Left lung (tissue), 14 donors: ENCODE measurements at places on chromosomes 2 and 18. TPM values are rescaled to one million over a fixed set of nuclear protein-coding genes. Genes with fewer than 3 reads are reported as not detected.

UXS1 gene
- total RNA-seq = 75.4 TPM

GRCh38 chr18:811892-812375 lies at the start of gene YES1:
YES1 (minus strand) TSS chr18:812242; CDS start chr18:756827, 55,415 bp downstream.
- no peaks in the 10 kb centered on the region for H3K36me3 ChIP-seq
- peak; percentile 89 for DNase-seq
- peak within 1 kb of the TSS; percentile 94 for H3K27ac ChIP-seq
- H3K4me3 ChIP-seq = peak within 1 kb of the TSS; percentile 51
- peaks cover 42% of the 10 kb centered on the region for H3K4me1 ChIP-seq

- no peaks in the 10 kb centered on the region for H3K36me3 ChIP-seq
- H3K27me3 ChIP-seq = no peaks in the 10 kb centered on the region
- H3K27ac ChIP-seq = no peak overlapping the region
- H3K4me1 ChIP-seq = no peaks in the 10 kb centered on the region
- H3K4me3 ChIP-seq = no peak overlapping the region
Measured at GRCh38 chr2:172329774-172330671, 97.4 kb upstream of the ITGA6 start.

DSG1 gene
- not detected for total RNA-seq

DNA sequence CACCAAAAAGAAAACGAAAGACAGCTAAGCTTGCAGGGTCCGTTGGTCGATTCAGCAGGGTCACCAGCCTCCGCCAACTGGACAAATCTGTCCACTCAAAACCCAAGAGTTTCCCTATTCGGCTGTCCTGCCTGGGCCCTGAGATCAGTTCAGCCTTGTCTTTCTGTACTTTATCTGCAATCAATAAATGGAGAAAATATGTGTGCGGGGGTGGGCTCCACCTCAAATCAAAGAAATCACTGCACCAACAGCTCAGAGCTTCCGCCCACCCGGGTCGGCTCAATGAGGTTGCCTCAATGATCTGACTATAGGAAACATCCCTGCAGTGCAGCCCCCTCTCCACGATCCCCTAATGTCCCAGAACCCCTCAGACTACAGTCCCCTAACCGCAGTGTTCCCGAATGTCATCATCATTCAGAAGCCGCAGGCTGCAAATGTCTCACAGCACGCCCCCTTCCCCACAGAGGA lies 447 bp downstream of the GGCX start:
- no peaks in the 10 kb centered on the region for H3K27me3 ChIP-seq
- H3K4me1 ChIP-seq = peaks cover 4% of the 10 kb centered on the region
- no peaks in the 10 kb centered on the region for H3K36me3 ChIP-seq
- H3K4me3 ChIP-seq = peak overlapping the region; percentile 73
- peak overlapping the region; percentile 87 for H3K27ac ChIP-seq

GRCh38 chr2:101520246-101520645 lies 45.3 kb upstream of the RFX8 start:
- no peak overlapping the region for H3K4me3 ChIP-seq
- H3K36me3 ChIP-seq = no peaks in the 10 kb centered on the region
- no peaks in the 10 kb centered on the region for H3K27me3 ChIP-seq
- H3K4me1 ChIP-seq = peaks cover 24% of the 10 kb centered on the region
- H3K27ac ChIP-seq = no peak overlapping the region

GRCh38 chr2:112954364-112954763 lies 23.4 kb upstream of the IL36G start:
- H3K4me1 ChIP-seq = no peaks in the 10 kb centered on the region
- H3K27me3 ChIP-seq = peaks cover 5% of the 10 kb centered on the region
- no peak overlapping the region for H3K4me3 ChIP-seq
- H3K27ac ChIP-seq = no peak overlapping the region
- DNase-seq = no peak

GRCh38 chr18:43578706-43579105 lies 301.4 kb upstream of the SYT4 start:
- H3K4me3 ChIP-seq = no peak overlapping the region
- H3K27ac ChIP-seq = no peak overlapping the region
- no peaks in the 10 kb centered on the region for H3K27me3 ChIP-seq
- no peak for DNase-seq
- no peaks in the 10 kb centered on the region for H3K36me3 ChIP-seq
- H3K4me1 ChIP-seq = no peaks in the 10 kb centered on the region

GRCh38 chr2:122753336-122753735 lies 997.9 kb downstream of the TSN start:
- DNase-seq = no peak
- H3K36me3 ChIP-seq = no peaks in the 10 kb centered on the region
- H3K27ac ChIP-seq = peak overlapping the region; percentile 66
- no peaks in the 10 kb centered on the region for H3K27me3 ChIP-seq

DNA sequence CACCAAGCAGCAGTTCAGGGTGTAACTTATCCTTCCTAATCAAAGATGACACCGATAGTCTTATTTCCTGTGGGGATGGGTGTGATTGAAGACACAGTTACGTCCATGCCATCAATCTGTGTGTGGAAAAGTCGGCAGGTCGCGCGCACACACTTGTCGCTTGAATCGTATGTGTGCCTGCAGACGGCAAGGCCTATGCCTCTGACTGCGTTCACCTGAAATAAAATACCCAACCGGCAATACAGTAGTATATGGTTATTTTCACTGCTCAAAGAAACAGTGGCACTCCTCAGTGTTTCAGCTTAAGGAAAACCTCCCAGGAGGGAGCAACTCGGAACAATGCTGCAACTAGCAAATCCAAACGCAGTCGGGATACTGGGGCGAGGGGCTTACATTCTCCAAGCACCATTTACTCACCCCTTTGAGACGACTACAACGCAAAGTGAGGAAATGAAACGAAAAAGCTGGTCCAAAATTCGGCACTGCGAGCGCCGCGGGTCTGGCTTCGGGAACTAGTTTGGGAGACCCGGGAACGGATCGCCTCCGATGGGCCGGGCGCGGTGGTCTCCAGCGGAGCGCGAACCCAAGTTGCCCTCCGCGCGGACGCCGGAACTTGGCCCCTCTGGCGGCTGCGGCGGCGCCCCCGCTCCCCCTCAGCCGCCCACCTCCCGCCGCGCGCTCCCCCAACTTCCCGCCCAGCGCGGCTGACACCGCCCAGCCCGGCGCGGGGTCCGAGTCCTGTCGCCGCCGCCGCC lies 675 bp downstream of the PRKD3 start:
- H3K27ac ChIP-seq = peak overlapping the region; percentile 71
- no peaks in the 10 kb centered on the region for H3K36me3 ChIP-seq
- H3K4me3 ChIP-seq = peak overlapping the region; percentile 71

DNA sequence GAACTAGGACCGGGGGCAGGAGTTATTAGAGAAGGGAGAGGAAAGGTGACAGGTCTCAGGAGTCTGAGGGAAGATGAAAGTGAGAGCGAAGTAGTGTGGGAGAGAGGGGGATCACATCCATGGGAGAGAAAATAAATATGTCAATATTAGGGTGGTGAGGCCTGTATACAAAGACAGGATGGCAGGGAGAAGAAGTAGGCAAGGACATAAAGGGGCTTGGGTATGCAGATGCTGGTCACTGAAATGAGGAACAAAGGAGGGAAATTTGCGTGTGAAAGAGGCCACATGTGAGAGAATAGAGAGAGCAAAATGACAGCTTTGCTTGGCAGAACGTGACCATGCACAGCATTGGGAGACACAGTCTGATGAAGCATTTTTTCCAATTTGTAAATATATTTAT lies 13.6 kb downstream of the METAP1D start:
- no peaks in the 10 kb centered on the region for H3K27me3 ChIP-seq
- peaks cover 10% of the 10 kb centered on the region for H3K4me1 ChIP-seq
- no peak overlapping the region for H3K27ac ChIP-seq
- no peak overlapping the region for H3K4me3 ChIP-seq

ANKRD62 gene
- total RNA-seq = not detected

DNA sequence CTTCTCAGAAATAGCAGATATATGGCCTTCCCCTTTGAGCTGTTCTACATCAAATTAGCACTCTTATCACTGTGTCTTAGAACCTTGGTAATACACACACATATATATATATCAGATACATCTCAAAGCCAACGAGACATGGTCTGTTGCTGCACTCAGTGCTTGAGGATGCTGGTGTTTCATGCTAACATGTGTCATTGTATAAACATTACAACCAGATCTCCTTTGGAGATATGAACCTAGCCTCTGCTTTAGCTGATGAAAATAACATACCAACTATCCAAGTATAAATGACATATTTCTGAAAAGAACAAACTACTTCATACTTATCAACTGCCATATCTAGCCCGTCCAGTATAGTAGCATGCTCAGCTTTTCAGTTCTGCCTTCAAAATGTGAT lies 226.7 kb upstream of the HNRNPA3 start:
- no peaks in the 10 kb centered on the region for H3K36me3 ChIP-seq
- H3K4me1 ChIP-seq = no peaks in the 10 kb centered on the region
- H3K27me3 ChIP-seq = peaks cover 3% of the 10 kb centered on the region
- no peak for DNase-seq
- no peak overlapping the region for H3K27ac ChIP-seq
- no peak overlapping the region for H3K4me3 ChIP-seq

DNA sequence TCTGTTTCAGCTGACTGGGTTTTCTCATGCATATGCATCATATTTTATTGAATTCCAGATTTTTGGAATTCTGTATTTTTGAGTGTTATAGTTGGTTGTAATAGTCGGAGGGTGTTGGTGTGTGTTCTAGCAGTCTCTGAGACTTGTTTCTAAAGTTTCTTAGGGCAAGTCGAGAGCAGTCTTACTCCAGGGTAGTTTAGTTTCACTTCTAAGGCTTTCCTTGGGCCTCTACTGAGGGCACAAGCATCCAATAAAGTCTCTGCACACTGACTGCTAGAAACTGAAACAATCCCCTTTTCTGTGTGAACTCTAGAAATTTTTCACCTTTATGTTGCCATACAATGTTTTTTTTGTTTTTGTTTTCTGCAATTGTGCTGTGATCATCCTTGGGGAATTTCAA lies 663.7 kb upstream of the LRATD1 start:
- no peaks in the 10 kb centered on the region for H3K4me1 ChIP-seq
- H3K27me3 ChIP-seq = no peaks in the 10 kb centered on the region
- no peak overlapping the region for H3K4me3 ChIP-seq
- no peak overlapping the region for H3K27ac ChIP-seq

DNA sequence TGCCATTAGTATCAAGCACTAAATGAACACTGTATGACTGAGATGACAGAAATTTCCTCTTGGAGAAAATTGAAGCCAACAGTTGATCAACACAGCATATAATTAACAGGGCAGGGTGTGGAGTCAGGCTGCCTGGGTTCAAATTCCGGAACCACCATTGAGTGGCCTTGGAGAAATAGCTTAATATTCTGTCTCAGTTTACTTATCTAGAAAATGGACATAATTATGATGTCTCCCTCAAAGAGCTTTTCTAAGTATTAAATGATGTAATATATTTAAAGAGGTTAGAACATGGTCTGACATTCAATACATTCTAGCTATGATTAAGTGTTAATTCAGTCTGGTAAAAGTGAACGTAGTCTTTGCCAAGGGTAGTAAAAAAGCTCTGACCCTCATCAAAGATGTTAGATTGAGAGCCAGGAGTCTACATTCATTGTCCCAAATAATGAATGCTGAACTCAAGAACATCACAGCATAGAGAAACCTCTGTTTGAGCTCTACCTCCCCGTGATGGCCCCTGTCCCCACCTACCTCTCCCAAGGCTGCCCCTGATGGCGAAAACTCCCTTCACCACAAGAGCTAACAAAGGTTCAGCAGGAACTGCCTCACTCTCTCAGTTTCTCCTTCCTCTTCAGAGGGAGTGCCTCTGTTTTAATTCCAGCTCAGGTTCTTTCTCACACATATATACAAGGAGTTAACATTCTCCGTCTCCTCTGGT lies 2.7 kb upstream of the VWA3B start:
- no peak overlapping the region for H3K4me3 ChIP-seq
- H3K27me3 ChIP-seq = peaks cover 10% of the 10 kb centered on the region
- peaks cover 16% of the 10 kb centered on the region for H3K4me1 ChIP-seq
- DNase-seq = no peak
- no peaks in the 10 kb centered on the region for H3K36me3 ChIP-seq

GPR155 gene
- total RNA-seq = 6.9 TPM

DNA sequence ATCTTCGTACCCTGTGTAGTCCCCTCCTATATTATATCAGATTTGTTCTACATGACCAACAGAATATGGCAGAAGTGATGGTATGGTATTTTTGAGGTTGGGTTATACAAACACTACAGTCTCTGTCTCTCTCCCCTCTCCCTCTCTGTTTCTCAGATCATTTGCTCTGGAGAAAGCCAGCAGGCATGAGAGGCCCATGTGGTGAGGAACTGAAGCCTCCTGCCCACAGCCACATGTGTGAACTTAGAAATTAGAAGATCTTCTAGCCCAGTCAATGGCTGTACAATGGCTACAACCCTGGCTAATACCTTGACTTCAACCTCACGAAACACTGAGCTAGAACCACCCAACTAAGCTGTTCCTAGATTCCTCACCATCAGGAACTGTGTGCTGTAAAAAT lies 250.6 kb downstream of the SMAD2 start:
- no peaks in the 10 kb centered on the region for H3K36me3 ChIP-seq
- no peaks in the 10 kb centered on the region for H3K27me3 ChIP-seq

SLC4A3 gene
- total RNA-seq = 5.7 TPM

DNA sequence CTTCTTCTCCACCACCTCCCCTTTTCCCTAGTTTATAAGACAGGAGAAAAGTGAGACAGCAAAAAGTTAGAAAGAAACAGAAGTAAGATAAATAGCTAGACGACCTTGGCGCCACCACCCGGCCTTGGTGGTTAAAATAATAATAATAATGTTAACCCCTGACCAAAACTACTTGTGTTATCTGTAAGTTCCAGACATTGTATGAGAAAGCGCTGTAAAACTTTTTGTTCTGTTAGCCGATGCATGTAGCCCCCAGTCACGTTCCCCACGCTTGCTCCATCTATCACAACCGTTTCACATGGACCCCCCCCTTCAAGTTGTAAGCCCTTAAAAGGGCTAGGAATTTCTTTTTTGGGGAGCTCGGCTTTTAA lies 1.5 kb upstream of the BUB1 start:
- no peaks in the 10 kb centered on the region for H3K27me3 ChIP-seq
- no peak for DNase-seq
- peak overlapping the region; percentile 84 for H3K27ac ChIP-seq
- no peaks in the 10 kb centered on the region for H3K36me3 ChIP-seq

GRCh38 chr2:18792226-18792629 lies 202.9 kb upstream of the NT5C1B start:
- no peak for DNase-seq
- H3K27ac ChIP-seq = no peak overlapping the region
- H3K4me1 ChIP-seq = no peaks in the 10 kb centered on the region
- H3K4me3 ChIP-seq = no peak overlapping the region
- no peaks in the 10 kb centered on the region for H3K36me3 ChIP-seq

DNA sequence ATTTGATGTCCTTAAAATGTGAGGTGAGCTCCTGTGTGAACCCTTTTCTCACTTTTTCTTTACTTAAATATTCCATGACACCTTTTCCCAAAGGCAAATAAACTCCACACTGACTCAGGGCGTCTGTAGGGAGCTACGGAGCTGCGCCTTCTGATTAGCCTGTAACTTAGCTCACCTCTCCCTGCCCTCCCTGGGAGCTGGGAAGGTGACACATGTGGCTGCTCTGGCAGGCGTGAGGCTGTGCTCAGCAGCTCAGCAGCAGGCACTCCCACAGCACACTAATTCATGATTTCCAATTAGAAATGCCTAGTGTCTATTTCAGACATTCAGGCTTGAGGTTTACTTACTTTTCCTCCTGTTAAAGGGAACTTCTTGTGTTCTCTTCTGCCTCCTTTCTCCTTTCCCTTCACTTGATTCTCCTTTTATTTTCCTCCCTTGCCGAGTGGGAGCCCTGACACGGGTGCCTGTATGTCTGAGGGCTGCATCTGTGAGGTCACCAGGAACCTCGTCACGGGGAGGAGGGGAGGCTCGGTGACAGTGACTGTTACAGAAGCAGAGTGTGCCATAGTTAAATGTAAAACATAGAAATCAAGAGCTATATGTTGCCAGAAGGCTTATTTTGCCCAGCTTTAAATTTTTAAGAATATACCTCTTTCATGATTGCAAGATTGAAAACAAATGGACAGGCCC lies 437.1 kb downstream of the DCDC2C start:
- H3K27ac ChIP-seq = no peak overlapping the region
- peak; percentile 13 for DNase-seq
- no peaks in the 10 kb centered on the region for H3K4me1 ChIP-seq

- peaks cover 62% of the 10 kb centered on the region for H3K27me3 ChIP-seq
- no peak overlapping the region for H3K4me3 ChIP-seq
- DNase-seq = no peak
Measured at GRCh38 chr2:5701266-5701665, 9.1 kb downstream of the SOX11 start.

KIF1A gene
- total RNA-seq = 0.42 TPM
